ENCODE measurements at places on chromosomes 3 and 15. TPM values are rescaled to one million over a fixed set of nuclear protein-coding genes. Genes with fewer than 3 reads are reported as not detected.

NAA80 gene
- 5.3 TPM for total RNA-seq

ITPR1 gene
- total RNA-seq: 29.0 TPM

FGD5 gene
- 13.9 TPM for total RNA-seq

MEIS2 gene
- total RNA-seq: 36.0 TPM

DOCK3 gene
- total RNA-seq: 3.9 TPM

NEIL1 gene
- 8.2 TPM for total RNA-seq

CNTN4 gene
- total RNA-seq: 1.2 TPM

DNA sequence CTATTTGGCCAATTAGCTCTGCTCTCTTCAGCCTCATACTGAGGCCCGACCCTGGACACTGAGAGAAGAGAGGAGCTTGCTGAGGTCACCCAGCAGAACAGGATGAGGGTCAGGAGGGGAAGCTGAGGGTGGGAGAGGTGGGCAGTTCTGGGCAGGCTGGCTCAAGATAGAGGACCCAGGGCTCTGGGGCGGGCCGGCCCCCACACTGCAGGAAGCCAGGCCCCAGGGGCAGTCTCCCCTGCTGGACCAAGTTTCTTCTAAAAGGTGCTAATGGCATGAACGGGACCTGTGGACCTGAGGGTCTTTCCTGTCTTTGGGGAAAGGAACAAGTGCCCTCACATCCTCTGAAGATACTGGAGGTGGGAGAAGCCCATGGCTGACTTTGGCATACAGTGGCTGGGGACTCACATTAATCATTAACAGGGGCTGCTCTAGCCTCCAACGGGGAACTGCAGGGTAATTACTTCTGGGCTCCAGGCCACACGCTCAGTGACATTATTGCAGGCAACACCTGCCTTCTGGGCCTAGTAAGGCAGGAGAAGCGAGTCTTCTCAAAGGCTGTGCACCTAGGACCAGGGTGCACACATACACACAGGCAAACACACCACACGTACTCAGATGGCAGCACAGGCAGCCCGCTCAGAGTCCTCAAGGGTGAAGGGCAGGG is 10.6 kb downstream of the HCN4 start:
- no peak for DNase-seq

GRCh38 chr3:15495461-15496340 is 25.8 kb downstream of the COLQ start:
- no peak for DNase-seq

GRCh38 chr3:190892395-190892902 is 30.0 kb upstream of the GMNC start:
- no peak for DNase-seq

GRCh38 chr15:97979140-97979520 is 18.6 kb downstream of the ARRDC4 start:
- DNase-seq: no peak

DNA sequence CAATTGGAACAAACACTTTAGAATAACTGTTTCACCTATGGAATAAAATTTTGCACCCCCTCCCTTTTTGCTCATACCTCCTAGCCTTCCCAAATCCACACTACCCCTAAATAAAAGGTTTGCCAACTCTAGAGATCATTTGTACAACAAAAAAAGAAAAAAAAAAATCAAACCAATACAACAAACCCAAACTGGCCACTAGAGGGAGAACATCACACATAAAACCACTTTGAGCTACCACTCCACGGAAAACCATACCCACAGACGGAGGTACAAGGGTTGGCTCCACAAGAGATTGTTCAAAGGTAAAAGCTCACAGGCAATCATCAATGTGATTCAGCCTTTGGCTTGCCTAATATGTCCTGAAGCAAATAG is 47.6 kb downstream of the SETMAR start:
- DNase-seq: no peak

- no peak for DNase-seq
Observed at GRCh38 chr15:95995375-95996168, 334.9 kb upstream of the NR2F2 start.

DNA sequence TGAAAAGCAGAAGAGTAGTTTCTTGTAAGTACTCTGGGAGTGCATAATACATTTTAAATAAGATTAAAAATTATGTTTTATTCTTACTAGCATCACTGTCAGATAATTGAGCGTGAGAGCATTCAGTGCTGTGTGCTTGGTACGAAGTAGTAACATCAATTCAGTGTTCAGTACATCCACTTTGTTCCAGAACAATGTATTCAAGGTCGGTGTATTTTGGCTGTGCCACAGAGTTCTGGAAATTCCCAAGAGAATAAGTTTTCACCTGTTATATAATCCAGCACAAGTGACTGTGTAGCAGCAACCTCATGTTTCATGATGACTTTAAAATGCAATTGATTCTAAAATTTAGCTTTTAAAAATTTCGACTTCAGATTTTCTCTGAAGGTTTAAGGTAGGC is 130.6 kb downstream of the IGF1R start:
- no peak for DNase-seq

GRCh38 chr15:26472661-26473060 is 300.2 kb downstream of the GABRB3 start:
- no peak for DNase-seq

DNA sequence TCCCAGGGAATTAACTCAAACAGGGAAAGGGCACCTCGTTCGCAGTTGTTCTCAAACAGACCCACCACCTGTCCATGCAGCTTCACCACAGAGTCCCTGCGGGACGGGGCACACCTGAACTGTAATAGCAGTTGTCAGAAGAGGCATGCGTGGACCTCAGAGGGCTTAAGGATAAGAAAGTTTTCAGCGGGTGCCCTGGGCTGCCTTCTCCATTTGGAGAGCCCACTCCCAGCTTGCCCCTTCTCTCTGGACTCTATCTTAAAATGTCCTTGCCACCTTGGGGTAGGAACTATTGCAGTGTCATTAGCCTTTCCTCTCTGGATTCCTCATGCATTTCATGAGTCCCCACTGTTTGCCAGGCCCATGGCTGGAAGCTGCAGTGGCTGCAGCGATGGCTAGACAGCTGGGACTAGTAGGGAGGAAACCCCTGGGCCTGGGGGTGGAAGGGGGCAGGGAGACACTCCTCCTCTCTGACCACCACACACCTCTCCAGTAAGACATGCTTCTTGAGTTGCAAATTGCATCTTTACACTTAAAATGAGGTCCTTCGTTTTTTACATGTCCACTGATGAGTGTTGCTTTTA is 33.5 kb downstream of the PDIA5 start:
- no peak for DNase-seq

DNA sequence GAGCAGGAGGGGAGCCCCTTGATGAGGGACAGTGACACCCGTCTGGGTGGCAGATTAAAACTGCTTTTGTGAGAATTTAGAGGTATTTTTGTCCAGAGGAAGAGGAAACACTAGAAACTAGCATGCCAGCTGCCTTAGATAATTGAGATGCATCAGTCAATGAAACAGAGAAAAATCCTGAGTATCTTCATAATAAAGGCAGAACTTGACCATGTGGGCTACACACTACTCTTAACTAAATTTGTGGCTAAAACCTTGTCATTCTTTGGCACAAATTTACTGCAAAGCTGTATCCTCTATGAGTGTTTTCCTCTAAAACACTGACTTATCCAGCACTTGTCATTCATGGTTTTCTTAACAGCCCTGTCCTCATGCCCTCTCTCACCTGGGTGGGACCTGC is 259.7 kb upstream of the TPM1 start:
- no peak for DNase-seq

DNA sequence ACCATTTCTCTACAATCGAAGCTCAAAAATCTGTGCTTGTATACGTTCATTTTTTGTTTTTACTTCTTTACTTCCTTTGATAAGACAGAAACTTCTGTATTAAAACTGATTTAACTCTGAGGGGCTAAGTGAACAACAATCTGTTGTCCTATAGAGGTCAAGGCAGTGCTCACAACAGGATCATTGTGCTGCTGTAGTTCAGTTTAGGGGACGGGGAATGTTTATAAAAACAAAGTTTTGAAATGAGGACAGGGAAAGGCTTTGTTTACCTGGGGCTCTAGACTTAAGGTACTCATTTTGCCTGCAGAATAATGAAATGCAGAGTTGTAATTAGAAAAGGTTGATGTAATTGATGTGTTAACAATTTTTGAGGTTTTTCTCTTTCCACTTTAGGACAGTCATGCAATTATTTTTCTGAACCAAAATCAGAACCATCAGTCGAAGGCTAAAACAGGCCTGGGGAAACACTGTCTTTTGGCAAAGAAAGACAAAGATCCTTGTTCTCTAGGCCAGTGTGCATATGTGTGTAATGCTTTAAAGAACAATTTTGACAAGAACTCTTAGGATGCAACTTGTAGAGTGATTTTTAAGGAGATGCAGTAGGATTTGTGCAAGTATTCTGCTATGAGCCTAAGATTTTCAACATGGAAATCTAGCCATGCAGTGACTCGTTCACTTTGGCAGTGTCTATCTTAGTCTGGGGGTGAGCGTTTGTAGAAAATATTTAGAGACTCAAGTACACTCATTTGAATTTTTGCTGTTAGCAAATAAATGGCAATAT is 165.2 kb downstream of the PGPEP1L start:
- no peak for DNase-seq

DNA sequence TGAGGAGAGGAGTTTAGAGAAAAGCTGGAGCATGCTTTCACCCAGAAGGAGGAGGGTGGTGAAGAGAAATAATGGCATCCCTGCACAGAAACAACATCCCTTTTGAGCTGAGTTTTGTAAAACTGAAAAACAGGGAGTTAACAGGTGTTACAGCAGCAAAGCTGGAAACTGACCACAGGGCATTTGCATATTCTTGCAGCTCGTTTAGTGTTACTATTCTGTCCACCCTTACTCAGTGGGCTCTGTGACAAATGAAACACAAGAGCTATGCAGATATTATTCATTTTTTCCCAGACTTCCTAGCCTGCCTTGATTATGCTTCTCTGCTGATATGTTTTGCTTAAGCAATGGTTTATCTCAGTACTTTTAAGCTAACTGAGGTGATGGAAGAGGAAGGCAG is 272.0 kb downstream of the NEK10 start:
- DNase-seq: no peak

DNA sequence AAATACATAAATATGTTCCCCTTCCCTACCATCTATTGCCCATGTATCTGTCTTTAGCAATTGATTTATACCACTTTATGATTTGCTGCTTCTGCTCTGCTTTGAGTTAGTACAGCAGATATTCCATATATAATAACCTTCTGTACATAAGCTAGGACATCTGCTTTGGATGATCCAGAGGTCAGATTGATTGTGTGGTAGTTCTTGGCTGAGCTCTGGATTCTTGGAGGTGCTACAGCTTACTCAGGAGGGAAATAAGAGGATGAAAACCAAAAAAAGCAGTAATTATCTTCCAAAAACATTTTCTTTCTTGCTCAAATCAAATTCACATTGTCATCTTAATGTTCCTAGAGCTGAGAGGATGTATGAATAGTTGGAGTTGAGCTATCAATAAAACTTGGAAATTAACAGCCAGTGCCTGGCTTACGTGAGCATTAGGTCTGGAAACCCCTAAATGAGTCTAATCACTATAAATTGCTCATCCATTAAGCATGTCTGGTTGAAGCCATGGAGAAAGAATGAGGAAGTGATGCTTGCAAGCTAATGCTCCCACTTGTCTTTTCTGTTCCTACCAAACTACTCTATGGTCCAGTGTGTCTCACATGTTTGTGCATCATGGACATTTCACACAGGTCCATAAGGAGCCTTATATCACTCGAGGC is 36.3 kb upstream of the TMEM42 start:
- DNase-seq: no peak

GRCh38 chr3:20680990-20681628 is 495.1 kb upstream of the SGO1 start:
- DNase-seq: no peak

DNA sequence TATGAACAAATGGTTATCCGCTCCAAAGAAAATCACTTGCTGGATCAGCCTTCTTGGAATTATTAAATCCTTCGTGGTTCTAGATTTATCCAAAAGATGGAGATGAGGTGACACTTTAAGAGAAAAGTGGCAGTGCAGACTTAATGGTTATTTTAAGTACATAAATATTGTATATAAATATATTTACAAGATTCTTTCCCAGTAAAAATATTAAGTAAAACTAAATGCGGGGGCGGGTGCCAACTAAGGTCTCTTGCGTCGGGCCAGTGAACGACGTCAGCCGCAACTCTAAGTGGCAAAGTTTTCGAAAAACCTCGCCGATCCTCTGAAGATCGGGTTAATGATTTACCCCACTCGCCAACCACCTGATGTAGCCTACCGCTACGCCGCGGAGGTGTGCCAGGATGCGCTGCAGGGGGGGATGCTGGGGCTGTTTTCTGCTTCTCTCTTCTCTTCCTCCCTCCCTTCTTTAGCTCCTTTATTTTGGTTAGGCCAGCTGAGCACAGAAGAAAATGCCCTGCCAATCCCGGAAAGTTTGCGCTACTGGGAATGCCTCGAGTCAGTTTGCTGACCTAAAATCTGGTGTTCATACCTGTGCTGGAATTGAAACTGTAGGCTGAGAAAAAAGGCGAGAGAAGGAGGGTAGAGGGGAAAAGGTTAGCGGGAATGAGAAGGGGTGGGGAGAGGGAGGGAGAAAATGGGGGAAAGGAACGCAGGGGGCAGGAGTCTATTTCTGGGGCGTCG is 7.6 kb upstream of the FOXB1 start:
- DNase-seq: no peak

GRCh38 chr3:37190667-37191066 is 16.3 kb upstream of the LRRFIP2 start:
- DNase-seq: no peak

GRCh38 chr3:49653621-49654020 is 20.5 kb upstream of the APEH start:
- DNase-seq: no peak

DNA sequence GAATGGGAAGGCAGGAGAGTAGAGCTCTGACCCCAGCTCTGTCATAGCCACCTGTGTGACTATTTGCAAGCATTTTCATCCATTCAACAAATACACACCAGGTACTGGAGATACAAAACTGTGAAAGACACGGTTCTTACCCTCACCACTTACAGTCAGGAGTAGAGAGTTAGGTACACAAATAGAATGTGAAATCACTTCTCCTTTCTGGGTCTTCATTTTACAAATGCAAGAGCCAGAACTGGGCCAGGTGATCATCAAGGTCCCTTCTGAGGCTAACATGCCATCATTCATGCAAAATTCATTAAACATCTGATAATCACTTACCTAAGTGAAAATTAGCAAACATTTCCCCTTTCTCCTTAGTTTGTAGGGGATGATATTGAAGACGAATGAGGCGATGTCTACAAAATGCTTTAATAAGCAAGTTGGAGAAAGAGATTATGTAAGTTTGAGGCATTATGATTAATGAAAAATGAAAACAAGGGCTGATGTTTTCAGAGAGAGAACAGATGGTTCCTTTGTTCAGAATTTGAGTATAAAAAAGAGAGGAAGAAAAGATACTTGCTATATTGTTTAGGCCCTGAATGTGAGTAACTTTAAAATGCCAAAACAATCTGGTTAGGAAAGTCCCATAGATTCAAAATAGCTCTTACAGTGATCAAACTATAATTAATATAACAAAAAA is 88.6 kb downstream of the LPP start:
- no peak for DNase-seq

DNA sequence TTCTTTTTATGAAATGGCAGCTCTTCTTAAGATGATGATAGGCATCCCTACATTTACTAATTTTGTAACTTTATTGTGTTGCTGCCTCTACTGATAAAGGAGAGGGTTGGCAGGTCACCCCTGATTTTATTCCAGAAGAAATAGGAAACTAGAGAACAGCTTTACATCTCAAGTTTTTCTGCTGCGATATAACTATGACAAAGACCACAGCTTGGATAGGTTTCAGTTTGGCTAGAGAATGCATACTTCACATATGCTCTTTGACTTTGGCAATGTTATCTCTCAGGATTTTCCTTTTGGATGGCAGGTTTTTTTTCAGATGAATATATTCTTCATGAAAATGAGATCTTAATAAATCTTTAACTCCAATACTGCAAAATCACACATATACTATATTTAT is 395.3 kb upstream of the GOLIM4 start:
- DNase-seq: no peak

Measured in left ventricle myocardium inferior (tissue), 1 donor.